Adipocyte (in vitro differentiated cells): ENCODE measurements at places on chromosomes 6 and 20.

GRCh38 chr6:142474531-142475289, 172.9 kb downstream of the ADGRG6 start:
- DNase-seq, result peak; percentile 78

DNA sequence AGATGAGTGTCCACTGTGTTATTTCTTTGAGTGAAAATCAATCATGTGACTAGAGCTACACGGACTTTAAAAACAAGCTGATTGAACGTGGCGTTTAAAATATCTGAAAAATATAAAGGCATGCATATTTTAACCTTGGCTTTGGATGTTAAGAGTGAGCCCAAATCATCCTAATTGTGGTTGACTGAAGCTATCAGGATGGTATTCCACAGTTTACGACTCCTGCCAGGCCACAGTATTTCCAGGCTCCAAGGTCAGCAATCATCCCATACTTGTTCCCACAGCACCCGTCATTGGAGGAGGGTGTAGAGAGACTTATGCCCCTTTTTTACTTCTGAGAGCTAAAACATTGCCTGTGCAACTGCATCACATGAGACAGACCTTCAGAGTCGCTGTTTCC, 43.2 kb upstream of the TMX4 start:
- DNase-seq, result no peak

GRCh38 chr20:13493143-13493542, 145.6 kb downstream of the TASP1 start:
- DNase-seq, result no peak

DNA sequence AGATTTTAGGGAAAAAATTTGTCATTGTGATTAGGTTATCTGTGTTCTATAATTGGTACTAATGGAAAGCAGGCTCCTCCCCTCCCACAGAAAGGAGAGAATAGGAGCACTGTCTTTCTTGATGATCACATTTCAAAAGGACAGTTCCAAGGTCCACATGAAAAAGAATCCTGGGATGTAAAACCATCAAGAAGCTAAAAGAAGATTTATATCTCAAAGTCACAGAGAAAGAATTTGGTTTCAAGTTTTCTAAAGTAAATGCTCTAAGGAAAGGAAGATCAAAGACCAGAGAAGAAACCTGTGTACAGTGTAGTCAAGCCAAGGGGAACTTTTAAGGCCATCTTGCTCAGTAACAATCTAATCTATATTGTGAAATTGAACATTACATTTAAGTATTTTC, 652.7 kb upstream of the HS3ST5 start:
- no peak for DNase-seq

DNA sequence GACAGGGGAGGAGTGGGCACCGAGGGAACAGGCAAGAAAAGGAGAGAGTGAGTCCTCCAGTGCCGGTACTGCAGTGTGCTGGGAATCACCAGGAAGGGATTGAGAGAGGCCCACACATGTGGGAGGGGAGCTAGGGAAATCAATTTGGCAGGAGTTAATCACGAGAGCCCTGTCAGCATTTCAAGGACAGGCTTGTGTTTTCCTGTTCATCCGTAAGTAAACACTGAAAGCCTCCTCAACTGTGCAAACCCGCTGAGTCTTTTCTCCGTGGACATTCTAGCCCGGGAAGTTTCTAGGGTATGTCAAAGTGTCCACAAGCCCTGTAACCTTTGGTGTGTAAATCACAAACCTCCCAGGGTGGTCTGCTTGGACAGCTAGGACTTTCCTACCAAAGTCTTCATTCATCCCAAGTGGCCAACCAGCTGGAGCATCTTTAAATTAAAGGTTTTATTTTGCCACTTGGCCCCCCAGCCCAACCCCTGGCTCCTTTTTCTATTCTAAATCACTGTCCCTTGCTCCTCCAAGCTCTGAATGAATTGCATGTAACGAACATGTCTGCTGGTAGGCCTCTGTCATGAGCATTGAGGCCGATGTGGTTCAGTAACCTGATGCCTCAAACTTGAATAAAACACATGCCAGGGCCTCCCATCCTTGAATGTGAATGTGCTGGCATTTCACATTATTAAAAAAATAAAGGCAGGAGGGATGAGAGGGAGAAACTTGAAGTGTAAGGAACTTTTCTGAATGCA, 149.1 kb downstream of the ZNF217 start:
- DNase-seq, result no peak

- no peak for DNase-seq
Measured at GRCh38 chr6:157548635-157549467, 167.9 kb downstream of the ZDHHC14 start.

- DNase-seq, result no peak
Measured at GRCh38 chr6:19857703-19858102, 20.5 kb downstream of the ID4 start.

DNA sequence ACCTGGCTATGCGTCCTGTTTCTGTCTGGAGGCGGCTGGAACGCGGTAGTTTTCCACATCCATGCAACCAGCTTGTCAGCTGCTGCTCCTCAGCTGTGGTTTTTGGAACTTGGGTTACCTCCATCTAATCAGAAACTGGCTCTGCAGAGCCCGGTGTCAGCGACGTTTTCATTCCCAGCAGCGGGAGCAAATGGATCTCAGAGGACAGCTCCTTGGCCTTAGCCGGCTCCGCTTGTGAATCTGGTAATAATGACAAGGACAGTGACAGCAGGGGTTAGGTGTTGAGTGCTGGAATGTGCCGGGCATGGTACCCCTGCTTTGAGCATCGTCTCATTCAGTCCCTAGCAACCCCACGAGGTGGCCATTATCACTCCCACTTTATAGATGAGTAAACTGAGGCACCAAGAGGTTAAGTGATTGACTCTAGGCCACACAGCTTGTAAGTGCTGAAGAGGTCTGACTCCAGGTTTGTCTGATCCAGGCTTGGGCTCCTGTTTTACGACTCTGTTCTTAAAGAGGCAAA, 1.3 kb downstream of the SLCO4A1 start:
- no peak for DNase-seq

DNA sequence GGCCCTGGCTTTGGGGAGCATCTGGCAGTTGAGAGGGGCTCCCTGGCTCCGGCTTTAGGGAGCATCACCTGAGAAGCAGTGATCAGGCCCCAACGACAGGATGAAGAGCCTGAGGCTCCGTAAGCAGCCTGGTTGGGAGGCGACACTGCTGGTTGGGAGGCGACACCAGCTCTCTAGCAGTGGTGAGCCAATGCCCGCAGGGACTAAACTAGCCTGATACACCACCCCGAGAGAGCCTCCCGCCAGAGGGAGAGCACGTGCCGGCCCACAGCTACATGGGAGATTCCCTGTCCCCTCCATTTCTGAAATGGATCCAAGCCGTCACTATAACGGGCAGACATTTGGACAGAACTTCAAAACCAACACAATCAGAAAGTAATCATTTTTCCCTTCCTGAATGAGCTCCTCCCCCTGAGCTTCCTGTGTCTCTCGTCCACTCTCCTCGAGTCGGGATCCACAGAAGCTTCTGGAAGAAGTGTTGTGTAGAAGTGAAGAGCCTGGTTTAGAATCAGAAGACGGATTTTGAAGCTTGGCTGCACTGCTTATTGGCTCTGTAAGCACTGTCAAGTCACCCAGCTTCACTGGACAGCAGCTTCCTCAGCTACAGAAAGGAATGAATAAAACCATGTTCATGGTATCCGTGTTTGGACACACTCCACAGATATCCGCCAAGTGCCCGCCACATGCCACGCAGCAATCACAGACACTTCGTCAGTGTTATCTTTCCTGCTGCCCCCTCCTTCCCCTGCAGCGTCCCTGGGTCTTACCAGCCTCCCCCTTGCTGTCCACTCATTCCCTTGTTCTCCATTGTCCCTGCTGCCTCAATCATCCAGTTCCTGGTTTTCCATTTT, 199.6 kb downstream of the TTLL2 start:
- DNase-seq, result no peak

DNA sequence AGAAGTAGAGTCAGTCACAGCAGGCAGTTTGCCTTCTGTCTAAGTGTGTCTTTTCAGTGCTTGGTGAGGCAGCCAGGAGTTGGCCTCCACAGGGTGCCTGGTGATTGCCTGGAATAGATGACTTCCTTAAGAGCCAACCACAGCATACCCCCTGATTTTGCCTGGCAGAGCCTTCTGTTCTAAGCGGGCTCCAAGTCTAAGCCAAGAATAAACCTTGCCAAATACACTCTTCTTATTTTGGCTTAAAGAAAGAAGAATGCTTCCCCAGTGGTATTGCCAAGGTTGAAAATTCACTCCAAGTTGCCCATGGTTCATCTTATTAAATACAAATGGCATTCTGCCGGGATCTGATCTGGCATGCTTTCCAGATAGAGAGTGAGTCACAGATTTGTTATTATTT, 1424.8 kb upstream of the EYS start:
- no peak for DNase-seq

- DNase-seq, result no peak
Measured at GRCh38 chr6:31170600-31170881, at the start of gene POU5F1. TSS of gene POU5F1 (minus strand) at chr6:31170682. CDS start at chr6:31170620, 62 bp downstream.

GRCh38 chr6:47247227-47247797, 62.4 kb downstream of the TNFRSF21 start:
- DNase-seq, result no peak

- no peak for DNase-seq
Measured at GRCh38 chr6:98775205-98775604, 59.2 kb upstream of the POU3F2 start.

DNA sequence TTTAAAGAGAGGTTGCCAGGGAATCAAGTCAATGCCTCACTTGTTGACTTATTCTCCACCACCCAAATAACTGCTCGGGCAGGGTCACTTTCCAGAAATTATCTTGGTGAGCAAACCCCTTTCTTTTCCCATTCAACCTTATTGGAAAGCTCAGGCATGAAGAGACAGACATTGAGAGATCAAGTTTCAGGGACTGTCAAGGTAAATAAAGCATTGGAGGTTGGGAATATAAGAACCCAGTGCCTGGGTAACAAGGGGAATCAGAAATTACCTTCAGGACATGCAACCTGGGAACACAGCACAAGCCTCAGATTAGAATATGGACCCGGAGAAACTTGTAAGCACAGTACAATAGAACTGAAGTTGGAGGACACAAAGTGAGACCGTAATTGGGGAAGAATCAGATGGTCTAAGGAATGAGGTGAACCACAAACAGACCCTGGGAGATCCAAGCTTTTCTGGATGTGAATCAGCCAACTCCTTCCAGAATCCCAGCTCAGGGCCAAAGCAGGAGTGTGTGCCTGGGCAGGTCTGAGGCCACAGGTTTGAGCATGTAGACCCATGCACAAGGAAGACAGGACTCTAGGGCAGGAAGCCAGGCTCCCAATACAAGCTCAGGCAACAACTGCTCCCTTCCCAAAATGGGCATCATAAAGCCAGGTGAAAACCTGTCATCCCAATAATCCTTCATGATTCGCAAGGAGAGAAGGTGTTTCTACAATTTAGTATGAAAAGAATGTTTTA, 512.8 kb downstream of the MAFB start:
- DNase-seq, result no peak

DNA sequence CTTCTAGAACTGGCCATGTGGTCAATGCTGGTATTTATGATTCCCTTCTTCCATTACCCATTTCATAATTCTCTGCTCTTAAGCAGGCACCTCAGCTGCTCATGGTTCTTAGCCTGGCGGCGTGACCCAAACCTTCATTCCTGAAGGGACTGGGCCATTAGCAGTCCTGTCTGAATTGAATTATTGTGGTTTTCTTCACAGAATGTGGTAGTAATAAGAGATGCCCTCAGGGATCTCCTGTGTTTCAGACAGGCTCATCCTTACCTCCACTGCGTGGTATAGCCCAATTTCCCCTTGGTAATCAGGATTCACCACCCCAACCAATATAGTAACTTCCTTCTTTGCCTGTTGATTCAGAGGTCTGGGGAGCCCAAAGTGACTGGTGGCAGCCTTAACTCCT, 37.6 kb downstream of the PKIB start:
- DNase-seq, result no peak

DNA sequence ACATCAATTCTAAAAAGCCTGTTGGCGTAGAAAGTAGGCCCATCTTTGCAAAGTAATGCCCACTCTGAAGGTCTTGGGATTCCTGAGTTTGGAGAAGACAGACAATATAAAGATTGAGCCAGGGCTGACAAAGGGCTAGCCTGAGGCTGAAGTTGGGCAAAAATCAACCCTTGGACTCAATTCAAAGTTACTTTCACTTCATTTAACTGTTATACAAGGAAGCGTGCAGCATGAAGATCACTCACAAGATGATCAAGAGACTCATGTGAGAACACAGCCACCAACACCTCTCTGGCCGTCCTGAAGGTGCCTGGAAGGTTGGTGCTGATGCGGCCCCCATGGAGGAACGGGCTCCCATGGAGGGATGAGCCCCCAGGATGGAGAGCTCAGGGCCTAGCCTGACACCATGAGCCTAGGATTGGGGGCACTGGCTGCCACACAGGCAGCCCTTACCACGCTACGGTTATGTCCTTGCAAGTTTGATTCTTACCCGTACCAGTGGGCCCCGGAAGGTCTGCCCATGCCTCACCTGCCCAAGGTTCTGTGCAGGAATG, 26.6 kb downstream of the FOXC1 start:
- DNase-seq, result no peak

DNA sequence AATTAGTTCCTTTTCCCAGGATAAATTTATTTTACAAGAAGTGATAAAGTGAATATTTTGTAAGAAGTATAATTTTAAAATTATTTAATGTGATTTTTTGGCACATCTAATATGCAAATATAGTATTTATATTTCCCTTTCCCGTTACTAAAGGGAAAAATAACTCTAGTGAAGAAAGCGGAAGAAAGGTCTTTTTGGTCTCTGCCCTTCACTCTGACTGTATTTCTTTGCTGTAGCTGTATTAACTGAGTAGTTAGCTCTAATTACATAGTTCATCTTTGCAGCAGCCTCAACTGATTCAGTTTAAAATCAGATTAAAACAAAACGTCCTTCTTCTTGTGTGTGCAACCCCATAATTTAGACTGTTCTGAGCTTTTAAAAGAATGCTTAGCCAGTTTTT, 57.4 kb upstream of the RNF144B start:
- DNase-seq, result no peak

- no peak for DNase-seq
Measured at GRCh38 chr6:119311514-119312142, 37.9 kb downstream of the MAN1A1 start.

- DNase-seq, result no peak
Measured at GRCh38 chr20:12955611-12956010, 53.2 kb upstream of the SPTLC3 start.

GRCh38 chr6:150142670-150143515, at the start of gene PPP1R14C:
TSS of gene PPP1R14C (plus strand) at chr6:150143044. CDS start at chr6:150143193, 149 bp downstream.
- peak; percentile 74 for DNase-seq

DNA sequence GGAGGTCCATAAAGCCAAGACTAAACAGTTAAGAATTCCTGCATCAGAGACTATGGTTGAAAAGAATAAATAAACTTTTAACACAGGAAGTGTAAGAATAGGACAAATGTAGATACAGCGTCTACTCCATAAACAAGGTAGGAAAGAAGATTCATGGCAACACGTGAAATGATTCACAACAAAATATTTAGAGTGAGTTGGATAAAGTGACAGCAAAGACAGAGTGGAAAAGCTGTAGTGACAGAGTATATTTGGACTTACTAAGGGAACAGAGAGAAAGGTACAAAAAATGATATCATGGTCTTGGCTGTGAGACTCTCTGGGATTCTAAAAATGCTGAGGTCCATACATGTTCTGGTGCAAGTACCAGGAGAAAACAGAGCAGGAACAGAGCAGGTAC, 21.9 kb upstream of the KIAA0408 start:
- no peak for DNase-seq
